ENCODE measurements at places on chromosomes 6 and 20.

DNA sequence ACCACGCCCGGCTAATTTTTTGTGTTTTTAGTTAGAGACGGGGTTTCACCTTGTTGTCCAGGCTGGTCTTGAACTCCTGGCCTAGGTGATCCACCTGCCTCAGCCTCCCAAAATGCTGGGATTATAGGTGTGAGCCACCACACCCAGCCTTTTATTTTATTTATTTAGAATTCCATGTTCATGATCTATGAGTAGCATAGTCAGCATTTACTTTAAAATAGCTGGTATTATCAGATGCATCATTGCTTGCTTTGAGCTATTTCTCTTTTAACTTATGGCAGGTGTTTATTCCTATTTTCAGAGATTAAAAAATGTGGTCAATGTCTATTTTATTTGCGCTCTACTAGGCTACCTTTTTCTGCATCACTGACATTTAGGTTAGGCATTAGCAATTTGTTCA, 152.0 kb downstream of the UTRN start:
- DNase-seq: no peak

- no peak for DNase-seq
Measured at GRCh38 chr6:162497389-162497788, 230.2 kb downstream of the PRKN start.

GRCh38 chr20:49037962-49038387, 8.1 kb upstream of the CSE1L start:
- peak; percentile 16 for DNase-seq

DNA sequence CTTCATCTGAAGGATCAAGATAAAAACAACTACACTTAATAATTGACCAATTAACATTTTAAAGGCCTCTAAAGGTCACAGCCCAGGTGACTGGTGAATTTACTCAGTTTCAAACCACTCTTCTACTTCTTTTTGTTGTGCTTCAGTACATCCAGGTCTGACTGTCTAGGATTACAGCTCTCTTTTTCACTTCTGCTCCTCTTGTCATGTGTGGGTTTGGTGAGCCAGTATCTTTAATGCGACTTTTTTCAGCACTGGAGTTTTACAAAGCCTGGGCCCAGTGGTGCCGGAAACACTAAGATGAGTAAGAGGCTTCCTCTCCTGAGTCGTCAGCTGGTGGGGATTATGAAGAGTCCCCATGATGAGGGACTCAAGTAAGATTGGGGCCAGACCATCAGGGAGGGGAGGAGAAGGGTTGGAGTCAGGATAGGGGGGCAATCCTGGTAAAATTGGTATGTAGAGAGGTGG, 27.0 kb downstream of the HECA start:
- peak; percentile 82 for DNase-seq

DNA sequence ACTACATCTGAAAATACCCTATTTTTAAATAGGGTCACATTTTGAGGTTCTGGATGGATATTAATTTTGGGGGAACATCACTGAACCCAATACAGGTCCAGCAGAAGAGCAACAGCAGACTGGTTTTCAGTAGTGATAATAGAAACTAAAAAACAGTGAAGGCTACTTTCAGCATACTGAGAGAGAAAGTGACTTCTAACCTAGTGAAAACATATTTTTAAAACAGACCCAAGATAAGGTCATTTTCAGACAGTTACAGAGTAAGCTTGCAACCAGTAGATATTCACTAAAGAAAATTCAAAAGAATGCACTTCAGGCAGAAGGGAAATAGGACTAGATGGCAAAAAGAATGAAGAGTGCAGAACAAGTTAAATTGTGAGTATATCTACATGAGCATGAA, 42.0 kb upstream of the TMEM244 start:
- DNase-seq: no peak

GRCh38 chr20:23132930-23133559, 46.9 kb upstream of the CD93 start:
- DNase-seq: no peak

- no peak for DNase-seq
Measured at GRCh38 chr6:51479296-51479695, 608.1 kb downstream of the PKHD1 start.

GRCh38 chr6:158816803-158817727, 2.1 kb downstream of the EZR start:
- no peak for DNase-seq
